ENCODE measurements at places on chromosomes 1 and 21.
A peak's percentile ranks its signal among the peaks of the same experiment; 100 is the strongest.

DNA sequence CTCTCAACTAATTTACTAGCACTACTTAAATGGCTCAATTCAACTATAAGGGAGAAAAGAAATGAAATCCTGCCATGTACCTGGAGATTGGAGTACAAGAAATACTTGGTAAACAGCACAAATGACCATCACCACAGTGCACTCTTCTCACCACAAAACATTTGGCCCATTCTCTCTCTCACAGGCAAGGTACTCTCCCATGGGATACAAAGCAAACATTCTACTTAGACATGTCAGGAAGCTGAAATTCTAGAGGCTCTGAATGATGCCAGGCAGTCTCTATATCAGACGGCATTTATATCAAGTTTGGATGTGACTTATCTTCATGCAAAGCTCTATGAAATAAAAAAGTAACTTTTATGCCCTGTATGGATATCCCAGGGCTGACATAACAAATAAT is 72.5 kb downstream of the DPT start:
- DNase-seq = no peak

- DNase-seq = no peak
Observed at GRCh38 chr1:180221462-180221861, 8.6 kb upstream of the LHX4 start.

GRCh38 chr1:17128361-17128760 is 9.1 kb upstream of the PADI2 start:
- DNase-seq = no peak

DNA sequence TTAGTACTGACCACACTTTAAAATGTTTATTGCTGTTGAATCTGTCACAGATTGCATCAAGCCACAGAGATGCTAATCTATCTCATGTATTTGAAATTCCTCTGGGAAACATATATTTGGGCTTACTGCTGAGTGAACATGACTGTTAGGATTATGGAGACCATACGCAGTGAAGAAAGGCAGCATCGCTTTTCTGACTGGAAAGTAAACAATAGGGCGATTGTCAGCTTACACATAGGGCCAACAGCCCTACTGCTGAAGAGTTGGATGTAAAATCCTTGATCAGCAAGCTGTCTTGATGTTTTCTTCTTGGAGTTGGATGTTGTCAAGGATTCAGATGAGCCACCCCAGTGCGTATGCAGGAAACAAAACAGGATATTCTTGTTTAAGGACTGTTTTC is 368.7 kb upstream of the ADGRL2 start:
- no peak for DNase-seq

DNA sequence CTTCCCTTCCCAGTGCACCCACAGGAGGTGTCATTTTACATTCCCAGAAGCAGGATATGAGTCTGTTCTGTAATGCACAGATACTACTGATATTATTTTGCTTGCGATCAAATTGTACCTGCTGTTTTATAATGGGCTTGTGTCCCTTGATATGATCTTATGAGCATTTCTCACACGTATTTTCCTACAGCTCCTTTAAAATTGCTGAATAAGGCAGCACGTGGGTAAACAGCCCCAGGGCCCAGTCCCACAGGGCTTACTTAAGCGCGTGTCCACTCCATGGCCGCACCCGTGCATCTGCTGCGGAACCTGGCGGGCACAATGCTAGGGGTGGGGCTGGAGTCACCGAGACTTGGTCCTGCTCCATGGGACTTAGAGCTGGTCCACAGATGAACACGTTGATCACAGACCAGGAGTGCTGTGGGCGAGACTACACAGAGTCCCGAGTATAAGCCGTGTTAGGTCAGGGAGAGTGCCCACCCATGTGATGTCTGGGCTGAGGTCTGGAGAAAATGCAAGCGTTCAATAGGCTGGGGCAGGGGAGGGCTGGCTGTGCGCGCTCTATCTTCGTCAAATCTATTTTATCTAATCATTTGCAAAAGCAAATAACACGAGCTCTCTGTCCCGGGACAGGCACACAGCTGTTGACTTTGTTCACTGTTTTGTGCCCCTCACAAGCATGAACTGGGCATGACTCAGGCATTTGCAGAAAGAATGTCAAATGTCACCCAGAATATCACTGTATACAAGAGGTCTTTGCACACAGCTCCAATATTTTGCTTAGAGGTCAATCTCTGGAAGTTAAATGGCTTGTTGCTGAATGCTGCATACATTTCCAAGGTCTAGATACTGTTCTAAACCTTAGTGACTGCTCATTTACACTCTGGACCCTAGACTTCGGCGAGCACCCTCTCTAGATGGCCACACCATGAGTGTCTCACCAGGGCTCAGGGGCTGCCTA is 119.3 kb downstream of the CRYAA start:
- DNase-seq = no peak

GRCh38 chr1:211698161-211699026 is 23.0 kb upstream of the NEK2 start:
- DNase-seq = peak; percentile 51

GRCh38 chr1:25858494-25858893 is 763 bp downstream of the AUNIP start:
- DNase-seq = no peak
